ENCODE measurements at places on chromosomes 1 and 21.

- no peak for DNase-seq
These were observed 47.0 kb upstream of the DYRK1A start for GRCh38 chr21:37319551-37319950.

DNA sequence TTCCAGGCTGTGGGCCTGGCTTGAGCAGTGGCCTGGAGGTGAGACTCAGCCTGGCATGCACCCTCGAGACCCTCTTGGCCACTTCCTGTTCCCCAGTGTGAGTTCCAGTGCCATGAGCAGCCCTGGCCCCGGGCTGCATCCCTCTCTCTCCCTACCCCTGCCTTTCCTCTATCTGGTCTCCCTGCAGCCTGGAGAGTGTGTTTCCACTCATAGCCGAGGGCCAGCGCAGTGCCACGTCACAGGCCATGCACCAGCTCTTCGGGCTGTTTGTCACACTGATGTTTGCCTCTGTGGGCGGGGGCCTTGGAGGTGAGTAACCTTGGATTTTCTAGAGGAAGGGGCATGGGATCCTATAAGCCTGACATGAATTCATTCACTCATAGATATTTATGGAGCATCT lies 13.6 kb downstream of the RHBG start:
- DNase-seq = no peak

DNA sequence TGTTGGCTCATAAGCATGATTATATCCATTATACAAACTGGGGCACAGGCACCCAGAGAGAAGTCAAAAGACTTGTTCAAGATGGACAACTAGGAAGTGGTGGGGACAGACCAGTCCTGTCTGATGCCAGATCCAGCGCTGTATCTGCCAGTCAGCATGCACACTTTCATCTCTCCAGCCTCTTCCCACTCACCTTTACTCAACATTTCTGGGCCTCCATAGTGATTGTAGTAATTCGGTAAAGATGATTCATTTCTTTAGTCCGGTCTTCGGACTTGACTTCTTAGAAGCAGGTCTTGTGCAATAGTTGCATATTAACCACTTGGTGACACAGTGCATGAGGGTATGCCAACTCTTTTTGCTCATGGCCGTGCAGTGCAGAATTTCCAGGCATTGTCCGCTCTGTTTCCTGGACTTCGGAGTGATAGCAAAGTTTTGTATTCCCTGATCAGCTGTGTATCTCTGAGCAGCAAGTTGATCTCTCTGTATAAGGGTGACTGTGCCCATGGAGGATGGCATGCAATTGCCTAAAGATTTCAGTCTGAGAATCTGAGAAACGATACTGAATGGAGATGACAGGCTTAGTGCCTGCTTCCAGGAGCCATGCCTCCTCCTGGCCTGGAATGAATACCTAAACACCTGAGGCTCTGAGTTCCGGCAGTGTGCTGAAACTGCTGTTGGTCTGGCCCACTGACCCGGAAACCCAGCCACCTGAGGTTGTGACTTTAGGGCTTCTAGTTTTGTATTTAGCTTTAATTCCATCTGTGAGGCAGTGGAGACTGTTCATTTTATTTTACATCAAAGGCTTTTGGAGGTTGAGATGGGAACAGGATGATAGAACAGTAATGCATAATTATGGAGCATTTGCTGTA lies 39.0 kb downstream of the GALNT2 start:
- no peak for DNase-seq

GRCh38 chr1:70438529-70438928 lies 27.5 kb downstream of the CTH start:
- DNase-seq = no peak

GRCh38 chr21:44495611-44496563 lies 40.6 kb downstream of the LRRC3 start:
- DNase-seq = no peak

- DNase-seq = peak; percentile 4
These were observed at the start of gene DMBX1 for GRCh38 chr1:46489638-46490405. DMBX1 (plus strand) TSS chr1:46489836; CDS start chr1:46507011, 17,175 bp downstream.

- DNase-seq = no peak
These were observed 93.2 kb downstream of the LACTBL1 start for GRCh38 chr1:22879445-22879844.

DNA sequence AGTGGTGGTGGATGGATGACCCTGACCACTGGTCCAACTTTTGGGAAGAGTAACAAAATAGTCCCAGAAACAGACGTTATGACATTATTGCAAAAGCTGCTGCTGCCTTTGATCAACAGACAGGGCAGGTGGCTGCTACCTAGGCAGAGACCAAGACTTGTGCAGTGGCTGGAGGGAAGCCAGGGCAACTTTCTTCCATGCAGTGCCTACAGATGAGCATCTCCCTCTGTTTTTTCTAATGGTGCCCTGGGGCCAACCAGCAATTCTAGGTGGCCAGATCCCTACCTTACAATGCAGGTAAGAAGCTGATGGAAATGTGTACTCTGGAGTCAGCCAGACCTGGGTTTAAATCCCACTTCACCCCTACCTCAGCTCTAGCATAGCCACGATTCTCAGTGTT lies 283.1 kb upstream of the POU3F1 start:
- no peak for DNase-seq

GRCh38 chr1:38125837-38126520 lies 79.4 kb upstream of the POU3F1 start:
- no peak for DNase-seq

GRCh38 chr1:162982364-162982763 lies 86.8 kb upstream of the RGS4 start:
- DNase-seq = no peak

DNA sequence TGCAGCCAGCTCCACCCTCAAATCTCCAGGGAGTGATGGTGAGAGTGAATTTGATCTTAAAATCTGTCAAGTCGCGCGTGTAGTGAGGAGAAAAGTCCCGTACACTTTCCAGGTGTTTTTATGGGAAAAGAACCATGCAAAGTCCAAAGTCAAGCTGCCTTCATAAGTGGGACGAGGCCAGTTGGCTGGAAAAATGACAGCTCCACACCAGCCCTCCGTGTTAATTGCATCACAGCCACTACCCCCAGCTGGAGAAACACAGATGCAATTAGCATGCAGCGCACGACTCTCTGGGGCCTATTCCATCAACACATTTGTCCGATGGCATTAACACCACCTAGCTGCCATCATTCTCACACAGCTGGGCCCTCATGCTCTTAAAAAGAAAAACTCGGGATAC lies 68.4 kb downstream of the KLHDC7A start:
- no peak for DNase-seq

GRCh38 chr1:162070094-162070748 lies 730 bp downstream of the NOS1AP start:
- DNase-seq = no peak

- DNase-seq = no peak
These were observed 18.1 kb upstream of the ETS2 start for GRCh38 chr21:38787461-38788274.

DNA sequence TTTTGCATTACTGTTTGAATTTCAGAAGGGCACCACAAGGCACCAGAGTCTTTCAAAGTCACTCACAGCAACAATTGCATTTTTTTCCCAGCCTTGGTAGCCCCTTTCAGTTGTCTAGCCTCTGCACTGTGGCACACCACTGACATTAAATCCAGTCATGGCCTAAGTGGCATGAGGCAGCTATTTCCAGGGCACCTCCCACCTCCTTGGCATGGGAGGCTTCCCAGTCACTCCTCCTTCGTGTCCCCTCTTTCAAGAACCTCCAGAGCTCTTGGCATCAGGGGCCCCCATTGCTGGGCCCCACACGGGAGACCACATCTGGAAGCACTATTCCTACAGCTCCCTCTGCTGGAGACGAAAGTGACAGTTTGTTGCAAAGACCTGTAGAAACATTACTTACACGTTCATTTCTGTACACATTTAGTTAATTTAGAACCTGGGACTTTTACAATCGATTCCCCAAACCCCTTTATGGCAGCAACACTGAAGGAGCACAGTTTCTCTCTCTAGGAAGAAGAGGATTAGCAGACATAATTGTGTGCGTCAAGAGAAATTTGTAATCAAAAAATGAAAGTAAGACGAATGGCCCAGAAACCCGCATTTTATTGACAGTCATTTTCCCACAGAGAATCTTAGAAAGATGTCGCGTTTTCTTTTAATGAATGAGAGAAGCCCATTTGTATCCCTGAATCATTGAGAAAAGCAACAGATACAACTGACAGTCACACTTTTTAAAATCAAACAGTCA lies 5.7 kb upstream of the CHD5 start:
- DNase-seq = no peak

DNA sequence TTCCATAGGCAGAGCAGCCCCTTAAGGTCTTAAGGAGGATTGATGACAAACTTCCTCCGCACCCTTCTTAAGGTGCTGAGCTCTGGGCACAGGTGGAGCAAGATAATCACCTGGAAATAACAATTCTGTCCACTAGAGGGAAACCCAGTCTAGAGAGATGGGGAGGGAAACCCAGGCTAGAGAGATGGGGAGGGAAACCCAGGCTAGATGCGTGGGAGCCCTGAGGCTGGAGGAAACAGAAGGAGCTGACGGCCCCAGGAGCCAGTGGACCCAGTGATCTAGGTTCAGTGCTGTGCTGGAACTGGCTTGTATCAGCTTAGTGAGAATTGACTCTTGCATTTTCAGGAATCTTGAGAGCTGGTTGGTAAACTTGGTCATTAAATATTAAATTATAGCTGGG lies 17.8 kb upstream of the MYCL start:
- DNase-seq = peak; percentile 36

GRCh38 chr1:93150729-93151128 lies 29.5 kb downstream of the TMED5 start:
- DNase-seq = no peak

- no peak for DNase-seq
These were observed 192.4 kb upstream of the CSF3R start for GRCh38 chr1:36675106-36675505.

DNA sequence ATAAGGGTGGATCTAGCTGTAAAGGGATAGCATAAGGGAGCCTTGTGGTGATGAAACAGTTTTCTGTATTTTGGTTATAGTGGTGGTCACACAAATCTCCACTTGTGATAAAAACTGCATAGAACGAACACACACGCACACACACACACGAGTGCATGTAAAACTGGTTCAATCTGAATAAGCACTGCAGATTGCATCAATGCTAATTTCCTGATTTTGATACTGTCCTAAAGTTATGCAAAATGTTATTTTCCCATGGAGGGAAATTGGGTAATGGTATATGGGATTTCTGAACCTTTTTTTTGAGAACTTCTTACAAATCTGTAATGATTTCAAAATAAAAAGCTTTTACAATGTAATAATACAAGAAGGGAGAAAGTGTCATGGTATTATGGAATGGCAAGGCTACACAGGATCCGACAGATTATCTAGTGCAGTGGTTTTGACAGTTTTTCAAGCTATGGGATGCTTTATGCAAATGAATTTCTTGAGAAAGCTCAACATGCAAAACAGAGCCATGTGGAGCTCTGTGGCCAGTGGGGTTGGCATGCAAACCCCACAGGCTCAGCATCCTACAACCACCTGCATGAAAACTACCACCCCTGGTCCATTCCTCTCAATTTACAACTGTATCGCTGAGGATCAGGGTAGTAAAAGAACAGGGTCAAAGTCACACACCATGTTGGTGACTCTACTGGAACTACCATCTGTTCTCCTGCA lies 18.8 kb downstream of the SLC41A1 start:
- DNase-seq = no peak

DNA sequence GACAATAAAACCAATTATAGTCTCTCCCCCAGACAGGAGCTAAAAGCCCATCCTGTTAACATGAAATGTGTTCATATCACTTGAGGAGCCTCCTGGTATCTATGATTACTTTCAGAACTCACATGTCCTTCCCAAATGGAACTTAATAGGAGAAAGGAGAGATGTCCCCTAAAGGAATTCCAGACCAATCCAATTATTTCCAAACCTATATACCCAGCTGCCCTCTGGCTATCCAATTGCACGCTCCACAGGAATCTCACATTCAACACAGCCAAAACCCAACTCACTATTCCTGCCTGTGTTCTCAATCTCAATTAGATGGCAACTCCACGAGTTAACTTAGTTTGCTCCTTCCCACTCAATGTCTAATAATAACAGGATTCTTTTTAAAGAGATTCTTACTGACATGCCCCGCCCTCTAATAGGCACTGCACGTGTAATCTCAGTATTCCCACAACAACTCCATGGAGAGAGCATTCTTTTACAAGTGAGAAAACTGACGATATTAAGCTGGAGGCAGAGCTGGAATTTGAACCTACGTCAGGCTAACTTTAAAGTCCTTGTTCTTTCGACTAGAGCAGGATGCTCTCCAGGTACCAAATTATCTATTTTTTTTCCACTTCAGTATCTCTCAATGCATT lies 59.1 kb upstream of the SEC16B start:
- no peak for DNase-seq

DNA sequence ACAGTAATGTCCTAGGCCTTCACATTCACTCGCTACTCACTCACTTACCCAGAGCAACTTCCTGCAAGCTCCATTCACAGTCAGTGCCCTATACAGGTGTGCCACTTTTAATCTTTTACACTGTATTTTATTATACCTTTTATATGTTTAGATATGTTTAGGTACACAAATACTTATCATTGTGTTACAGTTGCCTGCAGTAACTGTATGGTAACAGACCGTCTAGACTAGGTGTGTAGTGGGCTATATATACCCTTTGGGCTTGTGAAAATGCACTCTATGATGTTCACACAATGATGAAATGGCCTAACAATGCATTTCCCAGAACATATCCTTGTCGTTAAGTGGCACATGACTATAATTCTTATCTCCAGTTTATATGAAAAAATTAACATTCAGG lies 204.5 kb upstream of the HMCN1 start:
- no peak for DNase-seq

DNA sequence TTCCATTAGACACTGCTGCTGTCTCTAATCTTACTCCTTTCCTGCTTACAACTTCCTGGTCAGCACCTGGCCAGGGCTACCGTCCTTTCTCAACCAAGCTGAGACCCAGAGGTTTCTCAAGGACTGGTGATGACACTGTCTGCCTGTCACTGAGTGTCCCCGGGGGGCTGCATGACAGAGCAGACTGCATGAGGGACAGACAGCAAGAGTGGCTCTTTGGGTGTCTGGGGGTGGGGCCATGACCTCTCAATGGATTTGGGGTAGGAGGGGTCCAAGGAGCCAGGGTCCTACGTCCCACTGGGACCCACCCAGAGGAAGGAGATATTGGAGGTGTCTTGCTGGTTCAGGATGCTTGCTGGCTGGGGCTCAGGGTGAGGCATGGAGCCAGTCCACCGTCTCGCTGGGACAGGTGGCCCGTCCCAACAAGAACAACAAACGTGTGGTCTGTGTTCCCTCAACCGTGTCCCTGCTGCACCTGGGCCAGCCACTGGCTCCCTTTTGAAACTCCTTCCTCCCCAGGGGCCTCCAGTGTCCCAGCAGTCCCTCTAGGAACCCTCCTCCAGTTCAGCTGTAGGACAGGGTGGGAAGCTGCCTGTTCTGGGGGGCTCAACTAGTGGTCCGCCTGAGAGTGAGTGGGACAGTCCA lies 344.6 kb upstream of the AJAP1 start:
- DNase-seq = no peak

GRCh38 chr1:99623554-99623953 lies 22.4 kb upstream of the PALMD start:
- DNase-seq = no peak

GRCh38 chr1:88371436-88372023 lies 312.5 kb upstream of the PKN2 start:
- no peak for DNase-seq

- DNase-seq = no peak
These were observed 41.4 kb upstream of the TSPEAR start for GRCh38 chr21:44752671-44753235.

- DNase-seq = no peak
These were observed 7.1 kb downstream of the HPCA start for GRCh38 chr1:32893198-32894018.

GRCh38 chr1:67536957-67537666 lies 106.9 kb upstream of the SERBP1 start:
- no peak for DNase-seq

- DNase-seq = no peak
These were observed 64.0 kb downstream of the DHRS3 start for GRCh38 chr1:12553963-12554362.

Measured in stimulated activated CD8-positive, alpha-beta memory T cell treated with anti-CD3 and anti-CD28 coated beads, Interleukin-4, amount 100 ng/mL, for 24 hours (primary cell).